ENCODE measurements at places on chromosomes 4 and X.

GRCh38 chr4:24322511-24322910, 261.8 kb downstream of the DHX15 start:
- no peak for DNase-seq

- no peak for DNase-seq
Observed at GRCh38 chr4:633406-633805, 8.0 kb downstream of the PDE6B start.

GRCh38 chr4:140296335-140297220, 76.9 kb upstream of the SCOC start:
- DNase-seq, result peak; percentile 42

DNA sequence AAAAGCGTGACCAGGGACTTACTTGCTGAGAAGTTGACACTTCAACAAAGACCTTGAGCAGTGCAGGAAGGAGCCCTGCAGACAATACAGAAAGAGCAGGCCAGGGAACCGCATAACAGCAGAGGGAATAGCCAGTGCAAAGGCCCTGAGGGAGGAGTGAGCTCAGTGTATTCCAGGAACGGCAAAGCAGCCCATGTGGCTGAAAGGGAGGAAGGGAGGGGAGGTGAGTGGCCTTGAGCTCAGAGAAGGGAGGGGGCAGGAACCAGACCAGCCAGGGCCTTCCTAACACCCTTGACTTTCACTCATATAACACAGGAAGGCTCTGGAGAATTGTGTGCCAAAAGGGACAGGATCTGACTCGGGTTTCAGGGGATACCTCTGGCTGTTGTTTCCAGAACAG, 112.2 kb downstream of the BCOR start:
- no peak for DNase-seq

- peak; percentile 80 for DNase-seq
Observed at GRCh38 chrX:141176586-141177451, at the start of gene LDOC1. Gene LDOC1, minus strand, starts transcription at chrX:141177129. Its CDS starts 108 bp downstream, at chrX:141177021.

- no peak for DNase-seq
Observed at GRCh38 chr4:86221002-86221401, 138.9 kb downstream of the MAPK10 start.

DNA sequence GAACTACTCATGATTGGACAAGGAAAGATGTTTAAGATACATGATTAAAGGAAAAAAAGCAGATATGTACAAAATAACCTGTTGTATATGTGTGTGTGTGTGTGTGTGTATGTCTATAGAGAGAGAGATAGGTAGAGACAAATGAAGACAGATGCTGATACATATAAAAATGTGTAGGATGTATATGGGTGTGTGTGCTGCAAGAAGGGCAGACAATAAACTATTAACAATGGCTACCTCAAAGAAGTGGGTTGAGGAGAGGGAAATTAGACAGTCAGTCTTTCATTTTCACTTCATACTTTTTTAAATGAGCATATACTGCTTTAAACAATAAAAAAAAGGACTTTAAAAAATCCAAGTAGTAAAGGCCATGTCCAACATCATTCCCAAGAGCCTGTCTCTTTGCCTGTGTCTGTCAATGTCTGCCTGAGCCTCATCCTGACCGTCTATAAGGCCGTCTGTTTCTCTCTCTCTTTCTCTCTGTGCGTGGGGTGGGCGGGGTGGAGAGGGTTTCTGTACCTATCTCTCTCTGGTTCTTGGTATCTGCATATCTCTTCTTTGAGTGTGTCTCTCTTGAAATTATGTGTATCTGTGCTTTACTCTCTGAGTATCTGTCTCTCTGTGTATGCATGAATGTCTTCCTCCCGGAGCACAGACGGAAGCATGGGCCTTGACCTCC, 62.8 kb downstream of the LRBA start:
- DNase-seq, result no peak

- DNase-seq, result no peak
Observed at GRCh38 chrX:153885968-153886903, at the start of gene L1CAM. Gene L1CAM, minus strand, starts transcription at chrX:153886173. Its CDS starts 10,337 bp downstream, at chrX:153875836.

DNA sequence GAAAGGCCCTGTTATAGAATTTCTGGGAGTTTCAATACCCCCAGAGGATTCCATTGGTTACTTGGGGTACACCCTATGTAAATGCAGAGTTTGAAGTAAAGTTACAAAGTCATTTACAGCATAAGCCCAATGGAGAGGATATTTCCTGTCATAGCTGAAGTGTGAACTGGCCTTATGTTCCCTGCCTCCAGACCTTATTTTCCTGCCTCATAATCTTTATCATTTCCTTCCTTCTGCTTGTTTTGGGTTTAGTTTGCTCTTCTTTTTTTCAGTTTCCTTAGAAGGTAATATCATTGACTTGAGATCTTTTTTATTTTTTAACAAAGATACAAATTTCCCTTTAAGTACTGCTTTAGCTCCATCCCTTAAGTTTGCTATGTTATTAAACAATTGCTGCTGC, 85.4 kb downstream of the PPEF1 start:
- no peak for DNase-seq

- no peak for DNase-seq
Observed at GRCh38 chrX:6904156-6904555, 243.4 kb upstream of the STS start.

- no peak for DNase-seq
Observed at GRCh38 chrX:40064055-40064597, 33.6 kb downstream of the BCOR start.

DNA sequence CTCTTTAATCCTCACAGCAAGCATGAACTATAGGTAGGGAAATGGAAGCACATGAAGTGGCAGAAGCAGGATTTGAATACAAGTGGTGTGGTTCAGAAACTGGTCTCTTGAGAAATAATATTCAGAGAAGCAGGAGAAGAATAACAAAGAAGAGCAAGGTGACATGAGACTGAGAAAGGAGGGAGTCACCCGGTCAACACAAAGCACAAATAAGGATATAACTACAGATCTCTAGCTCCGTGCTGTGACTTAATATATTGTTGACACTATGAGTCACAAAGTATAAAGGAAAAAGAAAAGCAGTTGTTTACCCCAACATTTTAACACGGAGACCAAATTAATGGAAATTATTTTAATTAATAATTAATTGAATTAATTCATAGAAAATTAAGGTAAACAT, 204.5 kb downstream of the CPE start:
- DNase-seq, result no peak

DNA sequence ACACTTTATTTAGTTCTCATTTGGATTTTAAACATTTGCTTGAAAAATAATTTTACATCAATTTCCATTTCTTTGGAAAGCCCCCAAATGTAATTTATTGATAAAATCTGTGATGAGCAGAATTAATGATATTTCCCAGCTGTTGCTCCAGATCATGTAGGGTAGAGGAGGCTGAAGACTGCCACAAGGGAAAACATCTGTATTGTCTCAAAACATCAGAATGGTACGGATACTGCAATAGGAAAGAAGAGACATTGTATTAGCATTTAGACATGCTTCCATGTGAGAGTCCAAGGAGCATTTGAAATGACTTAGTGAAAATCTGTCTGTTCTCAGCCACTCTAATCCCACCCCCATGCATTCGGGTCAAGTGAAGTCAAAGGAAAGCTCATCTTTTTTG, 14.4 kb downstream of the ADH1A start:
- no peak for DNase-seq
